ENCODE measurements at places on chromosomes 3 and 15. TPM values are rescaled to one million over a fixed set of nuclear protein-coding genes. Genes with fewer than 3 reads are reported as not detected.

The RTP4 gene
- 0.91 TPM for polyA plus RNA-seq

The CD200R1L gene
- polyA plus RNA-seq: not detected

The ECE2 gene
- polyA plus RNA-seq: not detected

The DUOXA2 gene
- not detected for polyA plus RNA-seq

The CDCP1 gene
- polyA plus RNA-seq: 1.0 TPM

The USP50 gene
- 1.6 TPM for polyA plus RNA-seq

The PIAS1 gene
- polyA plus RNA-seq: 48.6 TPM

The TRH gene
- polyA plus RNA-seq: 0.43 TPM

The GXYLT2 gene
- polyA plus RNA-seq: 15.3 TPM

The CASR gene
- 21.7 TPM for polyA plus RNA-seq

The SPINT1 gene
- 70.8 TPM for polyA plus RNA-seq

The SERINC4 gene
- 0.81 TPM for polyA plus RNA-seq

The SLC51B gene
- polyA plus RNA-seq: 7.7 TPM

The EFHB gene
- polyA plus RNA-seq: 0.42 TPM

The SLCO2A1 gene
- polyA plus RNA-seq: 19.7 TPM

The RTP1 gene
- polyA plus RNA-seq: not detected

The CHRNA3 gene
- 1.5 TPM for polyA plus RNA-seq

The STAC gene
- 8.4 TPM for polyA plus RNA-seq

The LYZL4 gene
- polyA plus RNA-seq: not detected

The TMIE gene
- polyA plus RNA-seq: 1.0 TPM

The GPR62 gene
- 0.59 TPM for polyA plus RNA-seq

The SEC22C gene
- polyA plus RNA-seq: 47.6 TPM

The OXTR gene
- polyA plus RNA-seq: 1.7 TPM

The FYCO1 gene
- polyA plus RNA-seq: 21.0 TPM

The C3orf80 gene
- 0.34 TPM for polyA plus RNA-seq

The C3orf20 gene
- 0.10 TPM for polyA plus RNA-seq

The CCDC14 gene
- polyA plus RNA-seq: 168 TPM

The CHAC1 gene
- polyA plus RNA-seq: 0.93 TPM

The GPR149 gene
- not detected for polyA plus RNA-seq

The IL17RB gene
- 13.9 TPM for polyA plus RNA-seq

The MORC1 gene
- polyA plus RNA-seq: 0.83 TPM

The RPLP1 gene
- polyA plus RNA-seq: 1,456 TPM

The CKMT1A gene
- polyA plus RNA-seq: 0.40 TPM

The CXCR6 gene
- 0.55 TPM for polyA plus RNA-seq

The GPR87 gene
- polyA plus RNA-seq: not detected

The KCNH8 gene
- polyA plus RNA-seq: 2.2 TPM

The LSM3 gene
- polyA plus RNA-seq: 15.7 TPM

The LMAN1L gene
- polyA plus RNA-seq: not detected

Data from left renal pelvis (tissue), 4 donors.